CD4-positive, alpha-beta T cell treated with Interleukin-10 for 1 hour (primary cell): ENCODE measurements at places on chromosomes 3 and 15.

DNA sequence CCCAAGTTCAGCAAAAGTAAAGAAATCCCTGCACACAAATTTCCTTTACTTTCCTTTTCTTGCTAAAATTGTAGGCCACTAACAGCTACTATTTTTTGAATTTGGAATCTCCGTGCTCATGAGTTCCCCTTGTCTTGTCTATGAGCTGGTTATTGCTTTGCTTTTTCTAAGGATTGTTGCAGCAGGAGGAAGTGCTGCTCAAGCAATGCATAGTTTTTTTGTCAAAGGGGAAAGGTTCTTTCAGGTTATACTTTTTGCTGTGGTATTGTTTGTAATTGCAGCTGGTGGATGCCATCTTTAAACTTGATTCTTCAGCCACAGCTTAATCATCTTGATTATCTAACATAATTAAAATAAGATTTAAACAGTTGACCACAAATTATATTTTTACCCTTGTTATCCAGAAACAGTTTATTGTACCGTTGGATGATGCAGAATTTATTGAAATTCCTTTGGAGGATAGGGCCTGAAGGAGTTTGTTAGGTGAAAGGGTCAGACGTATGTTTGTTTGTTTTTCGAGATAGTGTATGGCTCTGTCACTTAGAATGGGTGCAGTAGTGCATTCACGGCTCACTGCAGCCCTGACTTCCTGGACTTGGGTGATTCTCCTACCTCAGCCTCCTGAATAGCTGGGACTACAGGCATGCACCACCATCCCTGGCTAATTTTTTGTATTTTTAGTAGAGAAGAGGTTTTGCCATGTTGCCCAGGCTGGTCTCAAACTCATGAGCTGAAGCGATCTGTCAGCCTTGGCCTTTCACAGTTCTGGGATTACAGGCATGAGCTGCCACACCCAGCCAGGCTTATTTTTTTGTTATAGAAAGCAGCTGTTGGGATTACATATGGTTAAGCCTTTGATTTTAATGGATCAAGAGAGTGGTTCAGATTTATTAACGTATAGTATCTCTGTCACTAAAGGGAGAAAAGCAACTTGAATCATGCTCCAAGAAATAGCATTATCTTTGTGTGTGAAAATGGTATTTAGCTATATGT is 11.7 kb downstream of the MGA start:
- DNase-seq = no peak

GRCh38 chr3:169179321-169179720 is 484.2 kb downstream of the MECOM start:
- DNase-seq = no peak

GRCh38 chr15:64089543-64090280 is 3.9 kb downstream of the CIAO2A start:
- no peak for DNase-seq

GRCh38 chr3:59064276-59064675 is 14.5 kb upstream of the CFAP20DC start:
- DNase-seq = no peak

DNA sequence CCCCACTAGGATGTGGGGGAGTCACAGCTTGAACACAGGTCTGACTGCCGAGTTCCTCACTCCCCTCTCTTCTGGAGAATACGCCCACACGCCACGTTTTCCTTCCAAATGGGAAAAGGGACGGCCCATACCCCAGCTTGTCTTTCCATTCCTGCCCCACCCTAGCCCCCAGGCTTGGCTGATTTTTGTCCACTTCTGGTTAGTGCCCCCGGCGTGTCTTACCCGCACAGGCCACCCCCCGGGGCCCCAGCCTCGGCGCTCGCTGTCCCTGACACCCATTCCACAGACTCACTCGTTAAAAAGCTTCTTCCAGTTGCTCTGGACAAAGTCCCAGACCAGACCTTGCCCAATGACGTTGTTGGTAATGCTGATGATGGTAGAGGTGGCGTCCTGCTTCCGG is 14.5 kb downstream of the MESP2 start:
- no peak for DNase-seq

DNA sequence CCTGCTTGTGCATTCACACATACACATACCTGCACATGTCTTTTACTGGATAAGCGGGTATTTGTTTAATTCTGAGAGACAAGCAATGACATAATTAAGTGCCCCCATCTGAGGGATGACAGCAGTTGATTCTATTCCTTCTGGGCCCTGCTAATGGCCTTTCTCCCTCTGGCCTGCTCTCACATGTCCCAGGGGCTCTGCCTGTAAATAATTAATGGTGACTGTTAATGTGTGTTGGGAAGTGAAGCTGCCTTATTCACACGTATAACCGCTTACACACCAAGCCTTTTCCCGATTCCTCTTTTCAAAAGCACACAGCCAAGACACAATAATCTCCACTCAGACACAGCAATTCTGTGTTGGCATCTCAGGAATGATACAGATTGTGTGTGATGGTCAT is 47.8 kb downstream of the LRRK1 start:
- DNase-seq = no peak

DNA sequence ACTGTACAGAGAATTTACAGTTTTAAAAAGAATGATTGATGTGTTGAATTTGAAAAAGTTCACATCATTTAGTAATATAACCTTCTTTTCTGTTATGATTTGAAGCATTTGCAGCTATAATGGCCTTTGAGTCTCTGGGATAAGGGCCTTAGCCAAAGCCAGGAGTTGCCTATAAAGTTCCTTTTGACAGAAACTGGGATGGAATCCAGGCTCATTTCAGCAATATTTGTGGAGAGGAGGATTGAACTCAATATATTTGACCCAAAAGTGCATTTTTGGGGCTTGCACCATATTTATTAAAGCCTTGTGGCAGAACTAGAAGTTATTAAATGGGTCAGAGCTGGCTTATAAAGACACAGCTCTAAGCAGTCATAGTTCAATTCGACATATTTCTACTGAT is 348.7 kb upstream of the EPHA3 start:
- no peak for DNase-seq

DNA sequence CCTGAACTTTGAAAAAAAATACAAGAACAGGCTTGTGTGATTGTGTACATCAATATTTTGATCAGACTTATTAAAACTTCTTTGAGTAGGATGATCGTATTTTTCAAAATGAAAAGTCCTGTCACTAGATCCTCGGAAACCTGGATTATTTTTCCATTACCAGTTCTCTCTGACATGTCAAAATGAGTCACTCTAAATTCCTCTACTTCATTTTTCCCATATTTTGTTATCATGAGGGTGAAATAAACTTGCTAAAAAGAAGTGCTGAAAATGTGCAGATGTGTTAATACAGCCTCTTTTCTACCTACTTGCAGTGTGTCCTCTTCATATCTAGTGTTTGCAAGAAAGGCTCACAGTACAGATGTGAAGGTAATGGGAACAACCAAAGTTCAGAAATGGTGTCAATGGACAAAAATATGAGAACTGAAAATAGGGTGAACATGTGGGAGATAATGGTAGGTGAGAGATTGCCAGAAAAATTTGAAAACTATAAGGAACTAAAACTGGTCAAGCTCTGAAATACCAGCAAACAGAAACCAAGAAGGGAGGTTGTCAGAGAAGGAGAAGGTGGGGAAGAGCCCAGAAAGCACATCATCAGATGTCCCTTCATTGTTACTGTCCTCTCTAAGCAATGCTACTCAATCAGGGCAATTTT is 108.2 kb downstream of the EOMES start:
- no peak for DNase-seq

DNA sequence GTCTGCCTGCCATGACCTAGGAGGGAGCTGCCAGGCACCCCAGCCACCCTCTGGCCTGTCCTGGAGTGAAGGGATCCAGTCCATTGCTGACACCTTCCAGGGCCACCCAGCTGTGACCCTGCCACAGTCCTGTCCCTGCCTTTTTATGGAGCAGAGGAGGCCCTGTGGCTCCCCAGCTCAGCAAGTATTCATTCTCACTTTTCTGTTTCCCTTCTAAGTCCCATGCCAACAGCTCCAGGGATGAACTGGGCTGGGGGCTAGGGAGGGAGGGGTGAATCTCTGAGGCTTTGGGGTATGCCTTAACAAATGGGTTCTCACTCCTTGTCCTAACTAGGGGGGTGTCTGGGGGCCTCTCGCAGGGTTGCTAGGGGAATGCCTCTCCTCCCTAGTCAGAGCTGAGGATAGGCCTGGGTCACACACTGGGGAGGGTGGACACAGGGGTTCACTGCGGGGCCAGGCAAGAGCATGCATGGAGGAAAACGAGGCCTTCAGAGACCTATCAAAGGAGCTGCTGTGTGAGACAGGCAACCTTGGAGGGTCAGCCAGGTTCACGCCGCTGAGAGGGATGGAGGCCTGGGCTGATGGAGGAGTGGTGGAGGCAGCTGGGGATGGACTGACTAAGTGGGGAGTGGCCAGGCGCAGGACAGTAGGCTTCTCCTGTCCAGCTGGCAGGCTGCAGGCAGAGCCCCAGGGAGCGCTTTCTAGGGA is 31.8 kb downstream of the EPHB3 start:
- no peak for DNase-seq

GRCh38 chr3:149588909-149589308 is 68.9 kb downstream of the WWTR1 start:
- DNase-seq = no peak

- no peak for DNase-seq
Measured at GRCh38 chr3:113292933-113293332, 81.6 kb downstream of the BOC start.
